Muscle of arm (tissue), 14 donors: ENCODE measurements at places on chromosomes 7 and 10.
A peak's percentile ranks its signal among the peaks of the same experiment; 100 is the strongest.

DNA sequence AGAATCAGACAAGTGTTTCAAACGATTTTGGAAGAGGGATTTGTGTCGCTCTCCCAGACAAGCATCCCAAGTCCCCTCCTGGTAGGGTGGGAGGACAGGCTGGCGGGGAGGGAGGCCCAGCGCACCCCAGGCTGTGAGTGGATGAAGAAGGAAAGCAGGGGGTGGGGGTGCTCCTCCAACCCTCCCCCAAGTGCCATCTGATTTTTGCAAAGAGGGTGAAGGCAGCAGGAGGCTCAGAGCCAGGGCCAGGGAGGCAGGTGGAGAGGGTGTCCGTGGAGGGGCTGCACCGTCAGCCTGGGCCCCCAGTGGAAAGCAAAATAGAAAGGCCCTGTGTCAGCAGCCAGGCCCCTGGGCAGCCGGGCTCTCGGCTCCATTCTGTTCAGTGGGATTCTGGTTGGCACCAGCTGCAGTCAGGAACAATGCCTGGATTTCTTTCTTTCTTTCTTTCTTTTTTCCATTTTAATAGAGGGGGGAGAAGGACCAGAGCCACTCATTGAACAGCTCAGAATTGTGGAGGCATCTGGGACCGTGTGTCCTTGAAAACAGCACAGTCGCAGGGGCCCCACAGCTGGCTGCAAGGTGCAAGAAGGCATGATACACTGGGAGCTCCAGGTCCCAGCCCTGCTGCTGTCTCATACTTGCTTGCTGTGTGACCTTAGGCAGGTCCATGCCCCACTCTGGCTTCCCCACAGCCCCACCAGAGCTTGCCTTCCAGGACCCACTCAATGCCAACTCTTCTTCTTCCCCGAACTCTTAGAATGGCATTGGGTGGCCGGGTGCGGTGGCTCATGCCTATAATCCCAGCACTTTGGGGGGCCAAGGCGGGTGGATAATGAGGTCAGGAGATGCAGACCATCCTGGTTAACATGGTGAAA is 7.1 kb upstream of the ZMIZ1 start:
- no peak for DNase-seq

DNA sequence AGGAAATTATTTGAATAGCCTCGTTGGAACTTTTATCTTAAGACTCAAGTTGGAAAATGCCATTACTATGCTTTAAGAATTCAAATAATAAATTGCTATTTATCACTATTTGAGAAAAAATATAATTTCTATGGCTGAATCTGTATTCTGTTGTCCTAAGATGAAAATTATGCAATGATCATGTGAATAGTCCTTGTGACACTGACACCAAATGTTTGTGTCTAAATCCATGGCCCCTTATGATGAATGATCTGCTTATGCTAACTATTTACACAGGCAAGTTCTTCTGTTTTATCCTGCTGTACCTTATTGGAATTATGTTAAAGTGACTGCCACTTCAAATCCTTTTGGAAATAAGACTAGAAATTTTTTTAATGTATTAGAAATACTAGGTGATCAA is 208.7 kb downstream of the DOCK4 start:
- no peak for DNase-seq

GRCh38 chr10:24720096-24720495 is 3.6 kb downstream of the ARHGAP21 start:
- no peak for DNase-seq

DNA sequence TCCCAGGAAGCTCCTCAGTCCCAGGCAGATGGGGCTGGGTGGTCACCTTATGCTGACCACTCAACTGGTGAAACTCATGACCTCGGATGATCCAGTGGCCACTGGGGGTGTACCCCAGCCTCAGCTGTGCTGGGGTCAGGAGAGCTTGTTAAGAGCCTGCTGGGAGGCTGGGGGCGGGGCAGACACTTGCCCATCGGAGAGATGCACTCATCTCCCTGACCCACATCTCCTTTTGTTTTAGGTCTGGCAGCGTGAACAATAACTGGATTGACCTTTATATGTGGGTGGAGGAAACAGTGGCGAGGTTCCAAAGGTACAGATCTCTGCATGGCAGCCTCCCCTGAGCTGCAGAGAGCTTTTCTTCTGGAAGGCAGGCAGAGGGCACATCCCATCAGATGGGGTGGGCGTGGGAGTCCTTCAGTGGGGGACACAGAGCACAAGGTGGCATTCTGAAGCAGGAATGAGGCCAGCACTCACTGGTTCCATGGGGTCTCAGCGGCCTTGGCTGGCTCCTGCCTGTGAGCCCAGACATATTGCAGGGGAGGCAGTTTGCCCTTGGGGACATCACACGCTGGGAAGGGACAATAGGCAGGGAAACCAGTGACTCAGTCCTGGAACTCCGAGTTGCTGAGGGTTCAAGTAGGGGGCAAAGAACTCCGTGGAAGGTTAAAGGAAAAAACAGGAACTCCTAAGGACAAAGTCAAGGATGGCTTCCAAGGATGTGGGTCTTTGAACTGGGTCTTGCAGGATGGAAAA is 5.2 kb downstream of the ANTXRL start:
- DNase-seq: no peak

DNA sequence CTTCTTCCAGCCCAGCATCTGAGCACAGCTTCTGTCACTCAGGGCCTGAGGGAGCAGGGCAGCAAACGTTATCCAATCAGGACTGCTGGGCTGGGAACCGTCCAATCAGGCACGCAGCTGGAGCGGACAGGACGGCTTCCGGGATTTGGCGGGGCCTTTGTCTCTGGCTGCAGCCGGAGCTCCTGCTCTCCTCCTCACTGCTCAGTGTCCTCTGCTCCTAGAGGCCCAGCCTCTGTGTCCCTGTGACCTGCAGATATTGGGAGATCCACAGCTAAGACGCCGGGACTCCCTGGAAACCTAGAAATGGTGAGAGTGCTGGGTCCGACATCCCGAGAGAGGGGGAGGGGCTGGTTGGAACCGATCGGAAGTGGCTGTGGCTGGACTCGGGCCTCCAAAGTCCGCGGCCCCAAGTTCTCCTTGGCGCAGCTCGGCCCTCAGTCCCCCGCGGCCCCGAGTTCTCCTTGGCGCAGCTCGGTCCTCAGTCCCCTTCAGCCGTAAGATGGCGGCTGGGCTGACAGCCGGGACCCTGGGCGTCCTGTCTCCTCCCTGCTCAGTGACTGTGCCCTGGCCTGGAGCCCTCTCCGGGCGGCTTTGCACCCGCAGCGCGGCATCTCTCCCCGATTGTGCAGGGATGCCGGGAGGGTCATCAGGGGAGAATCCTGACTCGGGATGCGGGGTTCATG is at the start of gene ZNF107:
Gene ZNF107 (plus strand): TSS at position 154 of the 683 bp plus-strand sequence. CDS start 150 bp downstream, at position 304.
- DNase-seq: peak; percentile 90

DNA sequence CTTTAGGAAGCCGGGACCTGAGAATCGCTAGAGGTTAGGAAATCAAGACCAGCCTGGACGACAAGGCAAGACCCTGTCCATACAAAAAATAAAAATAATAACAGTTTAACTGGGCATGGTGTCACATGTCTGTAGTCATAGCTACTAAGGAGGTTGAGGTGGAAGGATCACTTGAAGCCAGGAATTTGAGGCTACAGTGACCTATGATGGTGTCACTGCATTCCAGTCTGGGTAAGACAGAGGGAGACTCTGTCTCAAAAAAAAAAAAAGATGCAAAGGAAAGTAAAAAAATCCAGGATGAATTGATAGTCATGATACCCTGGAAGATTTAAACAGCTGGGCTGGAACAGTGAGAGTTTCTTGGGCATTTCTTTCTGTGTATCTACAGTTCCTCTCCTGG is 463.2 kb downstream of the GALNT17 start:
- no peak for DNase-seq

- peak; percentile 51 for DNase-seq
Observed at GRCh38 chr10:17742918-17743317, 9.1 kb upstream of the TMEM236 start.

GRCh38 chr7:137546671-137547070 is 203.1 kb upstream of the PTN start:
- no peak for DNase-seq

DNA sequence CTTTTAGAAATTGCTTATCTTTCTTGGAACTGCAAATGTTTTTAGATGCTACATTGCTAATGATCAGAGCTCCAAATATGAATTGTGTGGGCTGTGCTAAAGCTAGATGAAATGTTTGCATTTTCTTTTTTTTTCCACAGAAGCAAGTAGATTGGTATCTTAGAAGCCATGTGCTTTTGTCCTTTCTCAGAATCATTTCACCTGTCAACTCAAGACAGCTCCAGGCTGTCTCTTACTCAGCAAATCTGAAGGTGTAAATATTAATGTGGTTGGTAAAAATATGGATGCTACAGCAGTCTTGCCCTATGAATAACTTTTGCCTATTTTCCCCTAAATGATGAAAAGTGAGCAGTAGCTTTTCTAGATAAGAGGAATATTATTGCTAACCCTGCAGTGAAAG is 41.2 kb downstream of the AP3M1 start:
- DNase-seq: no peak

DNA sequence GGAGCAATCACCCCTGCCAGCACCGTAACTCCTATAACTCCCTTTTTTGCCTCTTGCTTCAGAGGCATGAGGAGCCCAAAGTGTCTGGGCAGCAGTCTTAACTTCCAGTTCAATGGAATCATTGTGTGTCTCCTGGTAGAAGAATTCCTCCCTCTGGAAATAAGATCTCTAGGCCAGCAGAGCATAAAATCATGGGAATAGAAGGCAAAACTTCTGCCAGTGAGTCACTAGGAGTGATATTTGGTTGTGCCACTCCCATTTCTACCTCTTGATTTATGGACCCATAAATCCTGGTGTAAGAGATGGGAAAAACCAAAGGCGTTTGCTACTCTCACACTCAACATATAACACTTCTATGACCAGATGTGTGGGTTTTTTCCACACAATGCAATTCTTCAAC is 104.9 kb upstream of the FAM180A start:
- DNase-seq: no peak

DNA sequence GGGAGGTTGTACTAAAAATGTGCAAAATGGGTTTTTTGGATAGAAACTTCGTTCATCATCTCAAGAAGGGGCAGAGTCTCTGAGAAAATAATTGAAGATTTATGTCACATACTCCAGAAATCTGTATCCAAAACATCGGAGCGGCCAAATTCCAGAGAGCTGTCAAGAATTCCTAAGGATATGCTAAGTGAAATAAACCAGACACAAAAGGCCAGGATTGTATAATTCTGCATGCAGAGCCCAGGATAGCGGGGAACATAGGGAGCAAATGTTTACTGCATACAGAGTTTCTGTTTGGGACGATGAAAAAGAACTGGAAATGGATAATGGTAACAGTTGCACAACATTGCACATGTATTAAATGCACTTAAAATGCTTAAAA is 224.2 kb upstream of the AUTS2 start:
- peak; percentile 61 for DNase-seq

DNA sequence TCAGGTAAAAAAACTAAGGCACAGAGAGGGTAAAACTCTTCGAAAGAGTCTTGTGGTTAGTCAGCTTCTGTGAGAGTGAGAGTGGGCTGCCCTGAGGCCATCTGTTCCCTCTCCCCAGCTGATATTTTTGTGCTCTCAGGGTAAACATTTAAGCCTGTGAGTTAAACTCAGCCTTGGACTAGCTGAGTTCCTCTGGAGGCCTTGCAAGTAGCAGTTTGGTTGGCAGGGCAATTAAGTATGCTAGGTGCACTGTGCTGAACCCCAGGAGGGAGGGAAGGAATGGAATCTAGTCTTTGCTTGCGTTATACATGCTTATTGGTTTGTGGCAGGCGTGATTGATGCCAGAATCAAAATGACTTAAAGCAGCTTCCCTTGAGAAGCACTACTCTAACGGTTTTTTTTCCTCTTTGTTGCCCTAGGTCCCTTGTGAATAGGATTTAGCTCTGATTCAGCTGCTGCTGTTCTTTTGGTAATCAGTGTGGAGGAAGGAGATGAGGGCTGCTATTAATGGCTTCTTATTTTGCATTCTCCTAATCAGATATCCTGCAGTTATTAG is 140.2 kb downstream of the AUTS2 start:
- DNase-seq: no peak

GRCh38 chr7:30252885-30253795 is 31.3 kb upstream of the ZNRF2 start:
- peak; percentile 31 for DNase-seq

- DNase-seq: no peak
Observed at GRCh38 chr10:52335665-52336064, 21.6 kb downstream of the DKK1 start.

GRCh38 chr10:110919971-110920881 is 822 bp downstream of the SHOC2 start:
- DNase-seq: peak; percentile 54

DNA sequence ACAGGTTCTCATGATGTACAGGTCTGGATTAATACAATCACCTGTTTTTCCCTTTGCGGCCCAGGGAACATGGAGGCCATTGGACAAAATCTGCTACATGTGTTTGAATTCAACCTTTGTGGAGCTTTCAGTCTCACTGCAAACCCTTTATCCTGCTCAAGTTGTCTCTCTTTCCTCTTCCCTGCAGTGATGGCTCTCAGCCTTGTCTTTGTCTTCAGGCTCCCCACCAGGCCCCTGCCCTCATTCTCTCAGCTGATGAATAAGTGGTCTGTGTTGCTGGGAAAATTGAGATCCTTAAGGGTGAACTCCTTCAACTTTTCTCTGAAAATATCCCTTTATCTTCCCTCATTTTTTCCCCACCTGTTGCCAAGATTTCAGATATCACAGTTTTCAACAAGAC is 791.2 kb downstream of the GRID1 start:
- DNase-seq: no peak

GRCh38 chr7:112881-113280 is 79.5 kb upstream of the FAM20C start:
- no peak for DNase-seq

- DNase-seq: peak; percentile 66
Observed at GRCh38 chr10:104254493-104255310, at the start of gene GSTO1. GSTO1 (plus strand) TSS chr10:104254892; CDS start chr10:104254929, 37 bp downstream.

DNA sequence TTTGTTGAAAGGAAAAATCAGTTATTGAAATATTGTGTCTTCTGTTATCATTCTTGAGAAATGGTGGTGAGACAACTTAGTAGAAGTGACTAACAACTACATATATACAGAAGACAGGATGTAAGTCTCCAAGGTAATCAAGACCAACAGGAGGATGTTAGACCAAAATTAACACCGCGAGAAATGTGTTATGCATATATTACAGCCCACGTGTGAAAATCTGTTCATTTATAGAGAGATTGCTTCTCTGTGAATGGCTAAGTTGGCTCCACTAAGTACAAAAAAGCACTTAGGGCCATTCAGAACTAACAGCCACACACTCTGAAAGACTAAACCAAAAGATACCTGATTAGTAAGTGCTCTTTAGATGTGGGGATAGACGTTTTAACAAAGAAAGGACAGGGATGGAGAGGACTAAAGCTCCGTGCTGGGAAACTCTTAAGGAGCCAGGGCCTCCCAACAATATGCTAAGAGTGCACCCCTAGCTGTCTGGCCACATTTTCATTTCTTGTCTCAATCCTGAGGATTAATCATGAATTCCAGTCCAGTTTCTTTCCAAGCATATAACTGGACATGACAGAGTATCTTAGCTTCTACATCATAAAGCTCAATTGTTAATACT is 26.5 kb downstream of the HDAC9 start:
- DNase-seq: no peak

GRCh38 chr7:99238558-99239341 is 30.8 kb upstream of the KPNA7 start:
- no peak for DNase-seq

DNA sequence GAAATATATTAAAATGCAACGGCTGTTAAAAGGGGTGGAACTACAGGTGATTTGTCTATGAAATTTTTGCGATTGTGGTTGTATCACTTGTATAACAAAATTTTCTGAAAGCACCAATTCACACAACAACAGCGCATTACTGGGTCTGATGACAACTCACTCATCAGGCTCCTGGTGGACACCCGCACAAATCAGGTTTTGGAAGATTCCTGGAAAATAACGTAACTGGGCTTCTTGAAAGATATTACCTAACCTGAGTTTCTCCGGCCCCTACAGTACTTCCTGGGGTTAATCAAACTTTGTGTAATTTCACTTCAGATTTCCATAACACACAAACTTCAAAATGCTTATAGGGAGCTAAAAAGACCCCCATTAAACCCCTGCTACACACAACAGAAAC is 7.6 kb downstream of the SNX8 start:
- no peak for DNase-seq
